ENCODE measurements at places on chromosomes 4 and X.

GRCh38 chr4:122826079-122826527 lies 528 bp upstream of the FGF2 start:
- DNase-seq, result no peak

- no peak for DNase-seq
Measured at GRCh38 chr4:124203613-124204238, 508.8 kb downstream of the ANKRD50 start.

DNA sequence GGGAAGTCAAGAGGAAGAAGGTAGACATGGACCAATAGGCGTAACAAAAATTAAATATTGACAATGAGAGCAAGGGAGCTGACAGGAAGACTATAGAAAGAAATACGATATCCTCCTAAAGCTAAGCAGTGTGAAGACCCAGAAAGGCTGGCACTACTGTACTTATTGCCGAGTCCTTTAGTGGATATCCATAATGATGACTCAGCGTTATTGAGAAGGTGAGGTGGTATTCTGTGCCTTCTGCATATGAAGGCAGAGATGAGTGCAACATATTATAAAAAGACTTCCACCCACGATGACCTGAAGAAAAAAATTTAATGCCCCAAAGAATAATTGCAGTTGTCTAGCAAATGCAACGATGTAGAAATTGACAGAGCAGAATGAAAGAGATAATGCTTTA lies 13.0 kb upstream of the MCF2 start:
- no peak for DNase-seq

DNA sequence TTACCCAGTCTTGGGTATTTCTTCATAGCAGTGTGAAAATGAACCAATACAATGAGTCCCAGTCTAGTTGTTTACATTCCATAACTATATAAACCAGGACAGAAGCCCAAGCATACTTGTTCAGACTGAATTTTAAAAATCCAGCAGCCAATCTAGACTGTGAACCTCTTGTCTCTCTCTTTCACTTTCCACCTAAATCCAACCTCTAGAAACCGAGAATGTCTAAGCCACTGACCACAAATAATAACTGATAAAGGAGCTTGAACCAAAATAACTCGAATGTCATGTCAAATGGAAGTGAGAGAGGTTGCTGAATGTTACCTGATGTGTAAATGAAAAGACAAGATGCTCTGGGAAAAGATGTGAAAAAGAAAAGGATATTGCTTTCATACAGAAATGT lies 544.7 kb downstream of the NLGN4X start:
- no peak for DNase-seq

DNA sequence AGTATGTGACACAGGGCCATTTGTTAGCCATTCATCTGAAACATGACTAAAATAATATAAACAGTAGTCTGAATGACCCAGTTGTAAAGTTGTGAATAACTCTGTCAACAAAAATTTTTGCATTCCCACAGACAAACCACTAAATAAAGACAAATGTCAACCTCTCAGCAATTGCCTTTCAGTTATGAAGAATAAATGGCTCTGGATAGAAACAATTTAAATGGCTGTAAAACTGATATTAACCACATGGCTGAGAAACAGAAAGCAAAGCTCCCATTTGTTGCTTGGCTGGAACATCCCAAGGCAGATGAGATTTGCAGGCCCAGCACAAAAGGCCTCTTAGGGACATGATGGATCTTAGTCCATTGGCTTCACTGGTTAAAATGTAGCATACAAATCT lies 296.3 kb downstream of the GALNTL6 start:
- no peak for DNase-seq

- DNase-seq, result no peak
Measured at GRCh38 chr4:15239866-15240265, 188.0 kb upstream of the C1QTNF7 start.

GRCh38 chrX:10847333-10847732 lies 226.9 kb upstream of the MID1 start:
- no peak for DNase-seq

DNA sequence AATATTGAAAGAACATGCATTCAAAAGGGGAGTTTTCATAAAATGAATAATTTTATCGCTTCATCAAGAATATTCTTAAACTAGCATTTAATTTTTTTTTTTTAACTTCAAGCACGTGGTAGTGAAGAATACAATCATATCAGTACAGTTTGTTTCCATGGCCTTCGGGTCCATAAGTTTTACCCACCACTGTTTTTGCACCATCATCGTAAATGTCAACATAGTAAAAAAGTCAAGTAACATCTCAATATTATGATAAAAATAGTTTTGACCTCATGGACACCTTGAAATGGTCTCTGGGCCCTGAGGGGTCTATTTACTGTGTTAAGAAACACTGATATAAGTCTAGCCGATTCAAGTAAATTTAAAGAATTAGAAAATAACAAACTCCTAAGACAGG lies 80.2 kb downstream of the ANKRD17 start:
- no peak for DNase-seq

GRCh38 chrX:54483946-54484345 lies 12.1 kb downstream of the FGD1 start:
- no peak for DNase-seq
